NCI-H1436 treated with DMSO at 0.1 percent for 48 hours (cell line): ENCODE measurements at places on chromosomes 1 and 21.

DNA sequence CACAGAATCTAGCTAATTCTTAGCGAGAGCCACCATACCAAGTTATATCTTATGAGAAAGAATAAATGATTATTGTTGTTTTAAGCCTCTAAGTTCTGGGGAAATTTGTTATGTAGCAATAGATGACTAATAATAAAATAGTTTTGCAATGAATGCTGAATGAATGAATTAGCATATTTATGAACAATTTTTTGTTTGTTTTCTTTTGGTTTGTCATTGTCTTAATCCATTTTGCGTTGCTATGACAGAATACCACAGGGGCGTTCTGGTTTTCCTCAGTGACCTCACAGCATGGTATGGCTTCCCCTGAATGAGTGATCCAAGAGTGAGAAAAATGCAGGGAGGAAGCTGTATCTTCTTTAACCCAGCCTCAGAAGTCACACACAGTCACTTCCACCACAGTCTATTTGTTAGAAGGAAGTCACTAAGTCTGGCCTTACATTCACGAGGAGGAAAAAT, 53.8 kb upstream of the HPDL start:
- no peak for DNase-seq

GRCh38 chr1:24765308-24765988, 20.2 kb downstream of the CLIC4 start:
- DNase-seq = no peak

GRCh38 chr1:29687601-29688244, 451.4 kb downstream of the PTPRU start:
- no peak for DNase-seq

- DNase-seq = no peak
Observed at GRCh38 chr21:34889676-34890469, 159.2 kb downstream of the RUNX1 start.

DNA sequence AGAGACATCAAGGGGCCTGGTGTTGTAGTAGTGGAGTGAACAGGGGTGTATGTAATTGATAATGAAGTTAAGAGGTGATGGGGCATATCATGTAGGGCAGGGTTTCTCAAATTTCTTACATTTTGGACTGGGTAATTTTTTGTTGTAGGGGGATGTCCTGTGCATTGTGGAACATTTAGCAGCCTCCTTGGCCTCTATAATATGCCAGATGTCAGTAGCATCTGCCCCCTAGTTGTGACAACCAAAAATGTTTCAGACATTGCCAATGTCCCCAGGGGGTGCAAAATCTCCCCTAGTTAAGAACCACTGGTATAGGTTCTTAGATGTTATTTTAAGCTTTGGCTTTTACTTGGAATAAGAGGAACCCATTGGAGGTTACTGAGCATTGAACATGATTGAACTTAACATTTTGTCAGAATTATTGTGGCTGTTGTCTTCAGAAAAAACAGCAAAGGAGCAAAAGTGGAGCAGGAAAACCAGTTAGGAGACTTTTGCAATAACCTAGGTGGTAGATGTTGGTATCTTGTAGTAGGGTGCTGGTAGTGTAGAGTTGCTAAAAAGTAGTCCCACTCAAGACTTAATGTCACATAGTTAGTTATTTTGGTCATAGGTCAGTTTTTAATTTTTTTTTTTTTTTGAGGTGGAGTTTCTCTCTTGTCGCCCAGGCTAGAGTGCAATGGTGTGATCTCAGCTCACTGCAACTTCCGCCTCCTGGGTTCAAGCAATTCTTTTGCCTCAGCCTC, 6.2 kb downstream of the ZNF326 start:
- DNase-seq = no peak

- no peak for DNase-seq
Observed at GRCh38 chr1:20308569-20308968, 17.9 kb downstream of the VWA5B1 start.

GRCh38 chr1:170290276-170290675, 144.5 kb downstream of the NTMT2 start:
- DNase-seq = no peak

GRCh38 chr1:2133039-2133878, 61.3 kb downstream of the FAAP20 start:
- no peak for DNase-seq

- no peak for DNase-seq
Observed at GRCh38 chr1:114033961-114034360, 54.7 kb downstream of the OLFML3 start.

GRCh38 chr1:178781533-178782330, 56.7 kb downstream of the RALGPS2 start:
- no peak for DNase-seq
